ENCODE measurements at places on chromosomes 13 and 19.
A peak's percentile ranks its signal among the peaks of the same experiment; 100 is the strongest.

GRCh38 chr13:21228738-21229137 is 52.3 kb downstream of the MRPL57 start:
- DNase-seq, result no peak

- no peak for DNase-seq
Measured at GRCh38 chr13:93942016-93942415, 537.5 kb downstream of the DCT start.

GRCh38 chr19:48970923-48971395 is 5.8 kb downstream of the FTL start:
- peak; percentile 77 for DNase-seq

DNA sequence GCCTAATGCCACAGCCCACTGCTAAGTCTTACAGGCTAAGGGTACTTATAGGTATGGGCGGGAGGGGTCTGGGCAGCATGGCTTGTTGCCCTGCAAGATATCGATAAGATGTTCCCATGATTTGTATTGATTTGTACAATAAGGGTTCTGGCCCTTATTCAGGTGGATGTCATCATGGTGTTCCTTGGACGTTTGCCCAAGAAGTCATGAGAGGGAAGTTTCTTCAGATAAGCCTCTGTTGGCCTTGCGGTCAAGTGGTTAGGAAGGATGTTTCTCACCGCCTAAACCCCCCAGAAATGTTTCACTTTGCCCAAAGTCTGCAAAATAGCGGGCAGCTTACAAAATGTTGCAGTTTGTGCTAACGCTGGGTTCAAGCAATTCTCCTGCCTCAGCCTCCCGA is 7.3 kb downstream of the PARP4 start:
- no peak for DNase-seq

GRCh38 chr13:67343777-67344176 is 113.6 kb upstream of the PCDH9 start:
- DNase-seq, result no peak

Data from astrocyte of the spinal cord (primary cell).